Hypothalamus (tissue), 51 donors: ENCODE measurements at places on chromosomes 16 and 17.

DNA sequence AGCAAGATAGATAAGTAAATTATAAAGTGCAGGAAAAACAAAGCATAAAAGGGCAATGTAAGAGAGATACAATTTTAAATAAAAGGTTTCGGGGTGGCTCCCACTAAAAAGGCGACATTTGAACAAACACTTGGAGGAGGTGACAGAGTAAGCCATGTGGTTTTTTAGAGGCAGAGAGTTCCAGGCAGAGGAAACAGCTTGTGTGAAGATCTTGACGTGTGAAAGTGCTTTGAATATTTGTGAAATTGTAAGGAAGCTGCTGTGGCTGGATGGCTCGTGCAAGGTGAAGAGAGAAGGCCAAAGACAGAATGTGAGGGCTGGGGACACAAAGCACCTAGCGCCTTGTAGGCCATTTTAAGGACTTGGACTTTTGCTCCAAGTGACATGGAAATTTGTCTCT is 28.6 kb upstream of the HYDIN start:
- no peak for DNase-seq

DNA sequence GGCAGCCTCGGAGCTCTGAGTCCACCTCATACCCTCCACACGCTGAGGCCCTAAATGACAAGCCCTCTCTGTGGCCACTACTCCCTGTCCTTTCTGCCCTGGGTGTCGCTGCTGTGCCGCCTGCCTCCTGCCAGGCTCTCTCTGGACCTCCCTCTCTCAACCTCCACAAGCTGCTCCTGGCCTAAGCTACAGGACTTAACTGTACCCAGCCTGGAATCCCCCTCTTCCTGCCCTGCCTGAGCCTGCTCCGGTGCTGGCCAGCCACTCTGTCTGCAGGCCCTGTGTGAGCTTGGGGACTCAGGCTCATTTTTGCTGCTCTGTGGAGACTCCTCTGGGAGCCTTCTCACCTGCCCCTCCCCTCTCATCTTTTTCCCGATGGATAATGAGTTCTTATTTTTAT is 21.5 kb downstream of the IFT140 start:
- no peak for DNase-seq

- DNase-seq, result no peak
Observed at GRCh38 chr16:30951750-30952149, 2.9 kb downstream of the ORAI3 start.

DNA sequence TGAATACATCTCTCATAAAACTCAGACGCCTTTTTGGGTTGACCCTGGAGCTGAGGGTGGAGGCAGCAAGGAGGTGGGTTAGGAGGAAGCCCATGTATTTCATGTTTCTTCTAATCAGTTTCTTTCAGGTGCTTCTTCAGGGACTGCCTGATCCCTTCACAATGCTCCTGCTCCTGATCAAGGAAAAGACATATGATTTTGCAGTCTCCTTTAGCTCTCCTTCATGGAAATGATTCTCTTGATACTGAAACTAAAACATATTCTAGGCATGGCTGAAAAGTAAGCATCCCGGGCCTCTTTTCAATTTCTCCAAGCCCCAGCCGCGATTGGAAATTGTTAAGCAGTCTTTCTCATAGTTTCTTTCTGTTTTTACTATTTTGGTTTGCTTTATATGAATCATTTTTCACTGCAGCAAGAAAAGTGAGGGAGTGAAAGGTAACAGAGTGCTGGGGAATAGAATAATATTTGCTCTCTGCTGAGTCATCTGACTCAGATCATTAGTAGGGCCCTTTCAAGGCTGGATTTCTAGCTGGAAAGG is 730.7 kb downstream of the CDH11 start:
- DNase-seq, result no peak

DNA sequence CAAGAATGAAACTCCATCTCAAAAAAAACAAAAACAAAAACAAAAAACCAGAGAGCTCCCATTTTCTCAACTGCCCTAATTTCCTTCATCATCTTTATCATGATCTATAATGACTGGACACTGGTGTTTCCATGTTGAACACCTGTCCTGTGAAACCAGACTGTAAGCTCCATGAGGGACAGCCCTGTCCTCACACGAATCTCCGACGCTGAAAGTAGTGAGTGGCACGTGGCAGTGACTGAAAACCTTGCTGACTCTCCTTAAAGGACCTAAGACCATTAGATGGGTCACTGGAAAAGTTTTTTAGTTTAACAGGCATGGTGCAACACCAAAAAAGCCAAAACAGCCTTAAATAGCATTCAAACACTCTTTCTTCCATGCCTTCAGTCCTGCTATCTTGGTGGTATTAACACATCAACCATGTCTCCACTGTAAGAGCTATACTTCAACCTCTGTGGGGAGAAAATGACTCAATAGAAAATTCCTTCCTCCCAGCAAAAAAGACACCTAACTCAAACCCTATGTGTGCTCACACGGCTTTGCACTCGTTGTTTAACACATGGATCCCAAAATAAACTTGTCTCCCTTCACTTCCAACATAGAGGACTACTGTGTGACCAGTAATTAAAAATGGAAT is 8.3 kb downstream of the AXIN2 start:
- DNase-seq, result no peak
